Hematopoietic multipotent progenitor cell treated with erythropoietin and hydrocortisone succinate and interleukin-3 and kit ligand, for 6 days (in vitro differentiated cells): ENCODE measurements at places on chromosomes 1 and 21.

DNA sequence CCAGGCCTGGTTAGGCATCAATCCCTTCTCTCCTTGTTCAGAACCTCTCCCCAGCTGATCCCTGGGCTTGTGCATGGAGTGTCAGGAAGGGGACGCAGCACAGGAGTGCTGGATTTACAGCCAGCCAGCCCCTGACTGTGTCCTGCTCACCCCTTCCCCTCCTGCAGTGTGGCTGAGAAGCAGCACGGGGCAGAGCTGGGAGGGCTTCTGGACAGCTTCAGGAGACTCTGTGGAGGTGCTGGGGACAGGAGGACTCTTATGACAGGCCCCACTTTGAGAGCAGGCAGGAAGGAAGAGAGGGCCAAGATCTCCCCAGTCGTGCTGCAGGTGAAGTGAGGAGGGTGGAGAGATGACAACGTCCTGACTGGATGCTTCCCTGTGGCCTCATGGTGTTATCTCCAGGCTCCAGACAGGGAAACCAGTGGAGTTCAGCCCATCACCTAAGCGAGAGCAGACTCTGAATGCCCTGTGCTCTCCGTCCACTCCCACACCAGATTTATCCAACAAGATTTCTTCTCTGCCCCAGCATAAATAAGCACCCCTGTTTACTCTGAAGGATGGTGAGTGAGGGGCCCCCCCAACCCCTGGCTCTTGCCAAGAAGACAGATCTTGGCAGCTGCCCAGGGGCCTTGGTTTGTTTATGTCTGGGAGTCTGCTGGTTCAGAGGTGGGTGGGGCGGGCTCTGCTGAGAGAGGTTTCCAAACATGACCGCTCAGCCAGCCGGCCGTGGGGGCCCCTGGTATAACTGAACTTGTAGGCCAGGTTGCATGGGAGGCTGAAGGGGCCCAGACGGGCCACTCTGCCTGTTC, 21.3 kb downstream of the TMCC2 start:
- DNase-seq: peak; percentile 76

DNA sequence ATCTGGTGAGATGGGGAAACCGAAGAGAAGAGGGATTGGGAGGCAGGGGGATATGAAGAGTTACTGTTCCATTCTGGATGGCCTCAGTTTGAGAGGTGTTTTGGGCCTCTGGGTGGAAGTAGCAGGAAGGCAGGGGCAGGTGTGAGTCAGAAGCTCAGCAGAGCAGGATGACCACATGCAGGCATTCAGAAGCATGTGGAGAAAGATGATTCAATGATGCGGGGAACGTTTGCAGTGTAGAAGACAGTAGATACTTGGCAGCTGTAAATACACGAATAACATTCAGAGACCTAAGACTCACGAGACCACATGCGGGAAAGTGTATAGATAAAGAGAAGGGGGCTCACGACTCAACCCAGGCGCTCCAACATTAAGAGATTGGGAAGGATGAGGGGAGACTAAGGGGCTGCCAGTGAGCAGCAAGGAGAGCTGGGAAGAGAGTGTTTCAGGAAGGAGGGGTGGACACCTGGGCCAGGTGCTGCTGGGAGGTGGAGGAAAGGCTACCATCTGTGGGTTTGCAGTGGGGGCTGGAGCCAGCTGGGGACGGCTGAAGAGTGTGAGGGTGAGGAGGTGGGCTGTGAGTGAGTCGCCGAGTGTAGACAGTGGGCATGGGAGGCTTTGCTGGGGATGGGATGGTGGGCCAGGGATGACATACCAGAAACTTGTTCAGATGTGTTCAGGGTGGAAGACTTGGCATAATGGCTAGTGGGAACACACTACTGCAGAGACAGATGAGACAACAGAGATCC, 5.8 kb upstream of the EPS8L3 start:
- no peak for DNase-seq

- no peak for DNase-seq
Observed at GRCh38 chr1:247304031-247304430, 27.6 kb downstream of the ZNF496 start.

DNA sequence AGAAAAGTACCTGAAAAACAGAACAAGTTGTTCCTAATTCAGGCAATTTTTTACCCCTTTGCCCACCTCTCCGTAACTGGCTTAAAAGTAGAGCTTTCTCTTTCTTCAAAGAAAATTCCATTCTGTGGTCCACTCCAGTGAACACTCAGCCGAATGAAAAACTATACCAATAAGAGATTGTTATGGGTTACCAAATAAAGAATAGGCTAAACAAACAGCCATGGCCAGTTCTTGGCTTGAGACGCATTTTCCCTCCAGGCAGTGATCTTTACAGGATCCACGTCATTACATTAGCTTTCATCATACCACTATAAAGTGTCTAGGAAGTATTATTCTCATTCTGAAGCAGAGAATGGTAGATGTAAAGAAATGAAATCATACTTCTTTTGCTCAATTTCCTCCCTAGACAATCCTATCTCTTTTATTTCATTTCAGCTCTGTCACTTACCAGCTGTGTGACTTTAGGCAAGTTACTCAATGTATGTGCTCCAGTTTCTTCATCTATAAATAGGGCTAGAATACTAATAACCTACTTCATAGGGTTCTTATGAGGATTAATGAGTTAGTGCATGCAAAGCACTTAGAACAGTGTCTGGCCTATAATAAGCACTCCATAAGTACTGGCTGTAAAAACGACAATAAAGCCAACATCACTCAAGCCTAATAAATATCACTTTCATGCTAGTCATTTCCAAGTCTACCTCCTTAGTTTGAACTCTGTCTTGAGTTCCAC, 26.5 kb upstream of the TRIM45 start:
- no peak for DNase-seq

DNA sequence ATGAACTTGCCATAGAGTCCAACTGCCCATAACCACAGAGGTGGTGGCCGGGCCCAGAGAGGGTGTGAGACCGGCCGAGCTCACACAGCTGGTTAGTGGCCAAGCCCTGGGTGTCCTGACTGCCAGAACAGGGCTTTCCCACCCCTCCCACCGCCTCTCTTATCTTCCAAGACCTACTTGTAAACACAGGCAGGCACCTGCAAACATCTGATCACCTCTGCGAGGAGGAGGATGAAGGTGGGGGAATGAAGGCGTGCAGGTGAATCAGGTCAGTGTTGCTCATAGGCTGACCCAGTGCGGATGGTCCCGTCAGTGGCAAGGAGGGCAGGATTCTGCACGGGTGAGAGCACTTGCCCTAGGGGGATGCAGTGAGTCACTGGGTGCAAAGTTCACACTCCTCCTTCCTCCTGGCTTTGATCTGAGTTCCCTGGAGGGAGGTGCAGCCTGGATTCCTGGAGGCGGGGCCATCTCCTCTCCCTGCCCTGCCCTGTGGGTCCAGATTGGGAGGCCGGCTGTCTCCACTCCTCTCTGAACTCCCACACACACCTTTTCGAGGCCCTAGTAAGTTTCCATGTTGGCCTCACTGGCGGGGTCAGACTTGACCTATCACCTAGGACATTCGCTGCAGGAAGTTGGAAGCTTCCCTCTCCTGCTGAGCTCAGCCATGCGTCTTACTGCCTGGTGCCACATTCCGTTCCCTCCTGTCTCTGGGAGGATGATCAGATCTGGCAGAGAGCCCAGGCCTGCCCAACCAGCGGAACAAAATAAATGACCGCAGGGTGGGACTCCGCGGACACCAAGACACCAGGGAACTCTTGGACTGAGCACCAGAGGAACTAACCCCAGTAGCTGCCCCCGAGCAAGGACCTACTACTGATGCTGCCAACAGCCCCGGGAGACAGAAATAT, 7.3 kb downstream of the UQCRHL start:
- DNase-seq: no peak

DNA sequence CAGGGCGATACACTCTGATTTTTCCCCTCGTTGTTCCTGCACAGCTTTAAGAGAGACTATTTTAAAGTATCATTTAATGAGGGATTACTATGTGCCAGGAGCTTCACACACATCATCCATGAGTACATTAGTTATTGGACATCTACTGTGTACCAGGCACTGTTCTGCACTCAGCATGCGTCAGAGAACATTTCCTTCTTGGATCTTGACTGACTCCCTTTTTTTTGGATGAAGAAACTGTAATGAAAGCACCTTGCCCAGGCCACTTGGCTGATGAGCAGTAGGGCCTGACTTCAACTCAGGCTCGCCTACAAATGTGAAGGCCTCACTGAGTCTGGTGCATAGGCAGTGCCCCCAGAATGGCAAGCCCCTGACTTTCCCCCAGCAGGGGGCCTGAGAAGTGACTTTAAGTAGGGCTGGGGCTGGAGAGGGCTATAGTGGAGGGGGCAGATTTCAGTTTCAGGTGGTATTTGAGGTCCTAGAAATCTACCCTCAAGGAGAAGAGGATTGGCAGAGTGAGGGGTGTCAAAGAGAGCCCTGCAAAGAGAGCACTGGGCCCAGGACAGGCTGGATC, 50.0 kb downstream of the PTPRU start:
- no peak for DNase-seq

- no peak for DNase-seq
Observed at GRCh38 chr1:169236143-169236542, 129.7 kb downstream of the ATP1B1 start.

GRCh38 chr1:160438317-160438918, 38.1 kb downstream of the VANGL2 start:
- DNase-seq: no peak
